ENCODE measurements at places on chromosomes 5 and 9.

- DNase-seq: no peak
Observed at GRCh38 chr9:35666045-35666444, 1.1 kb upstream of the ARHGEF39 start.

- DNase-seq: no peak
Observed at GRCh38 chr5:123835421-123835820, 323.4 kb downstream of the CSNK1G3 start.

DNA sequence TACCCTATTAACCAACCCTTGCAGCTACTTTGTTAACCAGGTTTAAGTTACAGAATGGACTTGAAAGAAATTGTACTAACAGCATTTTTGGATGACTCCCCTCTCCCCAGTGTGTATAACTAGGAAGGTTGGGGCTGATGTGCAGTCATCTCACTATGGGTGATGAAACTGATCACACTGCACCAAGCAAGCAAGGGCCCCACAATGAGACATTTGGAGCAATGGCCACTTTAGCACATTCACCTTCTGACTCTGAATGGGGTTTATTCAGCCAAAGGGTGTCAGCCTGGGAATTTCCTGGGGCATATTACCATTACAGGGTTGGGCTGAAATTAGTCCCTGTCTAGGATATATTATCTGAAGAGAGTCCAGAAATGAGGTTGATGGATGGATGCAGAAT is 18.7 kb upstream of the CYFIP2 start:
- no peak for DNase-seq

GRCh38 chr9:69078581-69078980 is 43.0 kb downstream of the FXN start:
- DNase-seq: no peak

- no peak for DNase-seq
Observed at GRCh38 chr9:86456416-86456815, 102.2 kb upstream of the TUT7 start.

GRCh38 chr9:97412626-97413385 is 910 bp downstream of the TDRD7 start:
- no peak for DNase-seq

- no peak for DNase-seq
Observed at GRCh38 chr9:35726931-35727330, 5.1 kb downstream of the TLN1 start.

- DNase-seq: no peak
Observed at GRCh38 chr5:145141534-145141933, 693.6 kb downstream of the PRELID2 start.

- DNase-seq: peak; percentile 22
Observed at GRCh38 chr5:82639393-82640144, 361.4 kb upstream of the RPS23 start.

- DNase-seq: no peak
Observed at GRCh38 chr9:70053864-70054263, 10.2 kb downstream of the MAMDC2 start.

DNA sequence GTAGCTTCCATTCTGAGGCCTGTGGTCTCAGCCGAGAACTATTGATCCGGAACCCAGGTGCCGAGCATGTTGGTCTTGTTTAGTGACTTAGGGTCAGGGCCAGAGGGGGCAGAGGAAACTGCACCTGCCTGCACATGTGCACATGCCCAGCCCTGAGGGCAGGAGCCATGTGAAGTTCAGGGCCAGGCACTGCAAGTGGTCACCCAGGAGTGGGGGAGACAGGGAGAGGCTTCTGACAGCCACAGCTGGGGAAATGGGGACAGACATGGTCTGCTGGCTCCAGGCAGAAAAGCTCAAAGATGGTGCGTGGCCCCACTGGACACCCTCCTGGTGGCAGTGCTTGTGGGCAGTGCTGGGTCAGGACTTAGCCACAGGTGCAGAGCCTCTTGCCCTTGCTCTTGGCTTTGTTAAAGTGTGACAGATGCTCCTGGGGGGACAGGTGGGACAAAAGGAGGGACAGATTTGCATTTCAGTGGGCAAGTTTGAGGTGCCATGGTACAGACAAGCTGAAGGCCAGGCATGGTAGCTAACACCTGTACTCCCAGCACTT is 134.4 kb downstream of the CACNA1B start:
- no peak for DNase-seq

DNA sequence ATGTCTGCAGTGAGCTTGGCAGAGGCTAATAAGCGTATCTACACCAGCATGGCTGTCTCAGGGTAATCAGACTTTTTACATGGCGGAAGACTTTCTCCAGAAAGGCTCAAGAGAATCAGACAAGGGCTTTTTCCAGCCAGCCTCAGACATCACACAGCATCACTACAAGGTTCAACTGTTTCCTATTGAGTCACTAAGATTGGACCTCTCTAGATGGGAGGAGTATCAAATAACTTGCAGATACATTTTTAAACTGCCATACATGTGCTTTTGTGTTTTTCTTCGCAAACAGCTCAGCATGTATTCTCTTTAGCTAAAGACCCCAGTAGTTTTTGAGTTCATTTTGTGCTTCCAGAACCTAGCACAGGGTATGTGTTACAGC is 22.9 kb upstream of the PIK3R1 start:
- DNase-seq: no peak

- peak; percentile 84 for DNase-seq
Observed at GRCh38 chr5:150637245-150638052, 3.0 kb upstream of the SYNPO start.

DNA sequence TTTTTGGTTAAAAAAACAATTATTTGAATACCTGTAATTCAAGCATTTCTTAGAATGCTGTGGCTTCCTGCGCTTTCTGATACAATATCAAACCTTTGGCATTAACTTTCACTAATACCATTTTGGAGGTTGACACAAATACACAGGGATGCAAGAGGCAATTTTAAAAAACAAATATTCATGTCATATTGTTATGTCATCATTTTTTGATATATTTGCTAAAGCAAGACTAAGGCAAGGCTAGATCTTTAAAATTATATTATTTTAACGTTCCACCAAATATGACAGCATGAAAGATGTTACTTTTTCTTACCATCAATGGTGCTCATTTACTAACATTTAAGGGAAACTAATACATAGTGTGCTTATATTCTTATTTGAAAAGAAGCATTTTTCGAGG is 93.4 kb upstream of the FSD1L start:
- no peak for DNase-seq

DNA sequence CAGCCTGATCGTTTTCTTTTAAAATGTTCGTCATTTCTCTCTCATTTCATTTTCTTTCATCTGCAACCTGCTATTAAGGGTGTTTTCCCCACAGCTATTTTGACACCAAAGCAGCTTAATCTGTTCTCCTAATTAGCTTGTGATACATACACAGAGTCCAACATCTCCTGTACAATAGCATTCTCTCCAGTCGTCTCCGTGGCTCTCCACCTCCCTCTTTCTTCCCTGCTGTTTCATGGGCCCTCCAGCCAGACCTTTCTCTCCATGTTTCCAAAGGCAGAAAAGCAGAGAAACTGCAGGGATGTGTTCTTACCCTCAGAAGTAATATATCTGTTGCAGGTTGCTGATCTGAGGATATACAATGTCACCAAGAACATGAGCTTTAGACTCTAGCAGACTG is 88.8 kb upstream of the SPOCK1 start:
- no peak for DNase-seq

- peak; percentile 54 for DNase-seq
Observed at GRCh38 chr5:132510076-132510475, 19.5 kb upstream of the IRF1 start.

- peak; percentile 5 for DNase-seq
Observed at GRCh38 chr5:91219803-91220371, 163.2 kb downstream of the ARRDC3 start.

GRCh38 chr5:71623221-71623794 is 36.2 kb downstream of the MCCC2 start:
- DNase-seq: no peak

DNA sequence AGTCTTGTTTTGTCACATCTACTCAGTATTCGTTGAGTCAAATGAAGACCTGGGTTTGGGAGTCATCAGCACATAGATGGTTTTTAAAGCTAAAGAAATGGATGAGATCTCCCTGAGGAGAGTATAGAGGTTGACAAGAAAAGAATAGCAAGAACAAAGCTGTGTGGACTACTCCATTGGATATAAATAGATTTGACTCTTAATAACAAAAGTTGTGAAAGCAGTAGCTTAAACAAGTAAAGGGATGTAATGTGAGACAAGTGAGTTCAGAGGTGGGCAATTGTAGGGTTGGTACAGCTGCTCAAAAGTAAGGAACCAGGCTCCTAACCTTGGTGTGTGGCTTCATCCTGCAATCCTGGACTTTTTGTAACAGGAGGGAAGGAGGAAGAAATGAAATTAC is 49.3 kb downstream of the CSNK1G3 start:
- DNase-seq: no peak

- no peak for DNase-seq
Observed at GRCh38 chr5:146719179-146719578, 159.4 kb downstream of the PPP2R2B start.

- DNase-seq: no peak
Observed at GRCh38 chr5:143921525-143922311, 109.8 kb downstream of the HMHB1 start.

DNA sequence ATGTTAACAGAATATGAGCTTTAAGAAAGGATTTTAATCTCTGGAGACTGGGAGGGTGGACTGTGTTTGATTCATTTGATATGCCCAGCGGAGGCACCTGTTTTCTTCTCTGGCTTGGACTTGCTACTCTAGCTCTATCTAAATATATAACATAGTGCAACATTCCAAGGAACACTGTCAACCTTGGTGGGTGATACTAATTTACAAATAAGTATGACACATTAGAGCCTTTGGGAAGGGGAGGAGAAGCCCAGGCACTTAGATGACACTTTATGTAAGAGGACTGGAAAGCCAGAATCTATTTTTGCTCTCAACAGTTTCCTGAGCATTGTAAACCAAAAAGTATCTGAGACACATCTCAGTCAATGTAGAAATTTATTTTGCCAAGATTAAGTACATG is 83.4 kb upstream of the SHISAL2B start:
- no peak for DNase-seq

DNA sequence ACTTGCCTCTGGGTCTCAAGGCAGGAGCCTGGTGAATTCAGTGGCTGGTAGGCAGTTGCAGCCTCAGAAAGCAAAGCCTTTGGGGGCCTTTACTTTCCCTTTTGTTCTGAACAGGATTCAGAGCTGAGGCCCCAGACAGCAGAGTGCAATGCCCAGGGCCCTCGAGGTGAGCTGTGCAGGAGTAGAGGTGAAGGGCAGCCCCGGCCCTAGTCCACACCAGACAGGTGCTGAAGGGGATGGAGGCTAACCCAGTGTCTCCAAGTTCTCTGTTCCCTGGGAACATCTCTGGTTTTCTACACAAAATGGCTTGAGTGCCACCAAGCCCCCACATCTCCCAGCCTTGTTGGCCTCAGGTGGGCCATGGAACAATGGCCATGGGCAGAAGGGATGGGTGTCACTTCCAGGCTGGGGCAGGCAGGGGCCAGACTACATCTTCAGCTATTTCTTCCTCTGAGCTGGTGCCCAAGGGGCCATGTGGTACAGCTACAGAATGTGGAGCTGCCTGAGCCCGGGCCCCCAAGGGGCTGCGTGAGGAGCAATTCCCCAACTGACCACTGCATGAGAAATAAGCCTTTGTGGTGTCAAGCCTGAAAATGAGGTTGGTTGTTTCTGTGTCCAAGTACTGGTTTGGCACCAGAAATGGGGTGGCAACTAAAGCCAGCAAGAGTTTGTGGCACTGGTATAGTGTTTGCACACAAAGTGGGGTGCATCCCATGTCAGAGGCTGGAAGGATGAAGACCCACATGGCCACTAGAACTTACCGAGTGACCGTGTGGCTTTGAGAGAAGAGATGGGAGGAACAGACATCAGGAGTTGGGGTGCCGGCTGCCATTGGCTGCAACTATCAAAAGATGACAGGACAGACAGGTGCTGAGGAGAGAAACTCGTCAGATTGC is 57.8 kb downstream of the BARX1 start:
- no peak for DNase-seq

DNA sequence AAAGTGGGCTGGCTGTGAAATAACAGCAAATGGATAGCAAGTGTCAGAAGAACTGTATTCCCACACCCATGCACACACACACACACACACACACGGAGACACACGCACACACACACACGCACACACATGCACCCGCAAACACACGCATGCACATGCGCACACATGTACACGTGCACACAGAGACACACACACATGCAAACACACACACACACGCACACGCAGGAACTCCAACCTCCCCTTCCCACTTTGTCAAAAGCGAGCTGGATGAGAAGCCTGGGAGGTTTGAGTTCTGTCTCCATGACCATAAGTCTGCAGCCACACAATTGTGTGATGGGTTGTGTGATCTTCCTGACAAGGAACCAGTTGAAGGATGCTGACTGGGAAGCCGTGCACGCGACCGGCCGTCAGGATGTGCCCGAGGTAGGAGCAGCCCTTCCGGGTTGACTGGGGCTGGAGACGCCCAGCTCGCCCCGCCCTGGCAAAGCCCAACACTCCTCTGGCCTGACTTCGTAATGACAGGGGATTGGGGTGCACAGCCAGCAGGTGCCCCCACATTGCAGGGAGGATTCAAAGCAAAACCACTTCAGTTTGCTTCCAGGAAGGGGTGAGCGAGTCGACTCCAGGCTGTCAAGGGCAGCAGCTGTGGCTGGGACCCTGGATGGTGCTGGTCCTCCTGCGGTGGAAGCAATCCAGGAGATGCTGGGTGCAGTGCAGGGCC is 29.3 kb upstream of the NKD2 start:
- DNase-seq: no peak

- DNase-seq: no peak
Observed at GRCh38 chr5:181224390-181225229, 1.5 kb downstream of the TRIM41 start.

- peak; percentile 98 for DNase-seq
Observed at GRCh38 chr9:132647355-132647754, 22.4 kb downstream of the DDX31 start.

DNA sequence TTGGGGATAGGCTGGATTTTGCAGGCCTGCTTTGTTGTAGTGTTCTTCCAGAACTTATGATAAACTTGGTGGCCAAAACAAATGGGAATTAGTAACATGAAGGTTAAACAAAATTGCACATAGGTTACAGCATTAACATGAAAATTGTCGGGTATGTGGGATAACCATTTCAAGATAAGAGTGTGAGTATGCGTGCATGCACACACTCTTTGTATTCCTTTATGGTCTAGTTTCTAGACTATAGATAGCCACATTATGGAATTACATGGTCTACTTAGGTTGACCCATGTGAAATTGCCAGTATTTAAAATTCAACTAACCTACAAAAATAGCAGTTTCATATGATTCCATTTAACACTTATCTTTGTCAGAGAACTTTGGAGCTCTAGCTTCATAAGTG is 1.4 kb downstream of the HMGCR start:
- DNase-seq: no peak
